Osteoblast (primary cell): ENCODE measurements at places on chromosomes 11 and 22. TPM values are rescaled to one million over a fixed set of nuclear protein-coding genes. Genes with fewer than 3 reads are reported as not detected.
A peak's percentile ranks its signal among the peaks of the same experiment; 100 is the strongest.

GRCh38 chr11:69641681-69642548 is 959 bp downstream of the CCND1 start:
- DNase-seq, result peak; percentile 88

DNA sequence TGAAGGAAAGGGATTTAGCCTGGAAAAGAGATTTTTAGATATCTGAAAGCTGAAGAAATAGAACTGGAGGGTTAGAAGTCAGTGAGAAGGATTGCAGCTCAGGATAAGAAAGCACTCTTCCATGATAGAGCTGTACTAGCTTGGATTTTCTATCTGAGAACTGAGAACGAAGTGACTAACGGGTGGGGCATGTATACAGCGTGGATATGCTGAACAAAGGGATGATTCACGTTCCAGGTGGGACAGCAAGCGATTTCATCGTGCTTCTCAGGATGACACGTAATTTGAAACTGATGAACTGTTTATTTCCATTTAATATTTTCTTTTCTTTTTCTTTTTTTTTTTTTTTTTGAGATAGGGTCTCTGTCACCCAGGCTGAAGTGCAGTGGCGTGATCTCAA is 53.0 kb downstream of the GRAMD1B start:
- DNase-seq, result no peak

DNA sequence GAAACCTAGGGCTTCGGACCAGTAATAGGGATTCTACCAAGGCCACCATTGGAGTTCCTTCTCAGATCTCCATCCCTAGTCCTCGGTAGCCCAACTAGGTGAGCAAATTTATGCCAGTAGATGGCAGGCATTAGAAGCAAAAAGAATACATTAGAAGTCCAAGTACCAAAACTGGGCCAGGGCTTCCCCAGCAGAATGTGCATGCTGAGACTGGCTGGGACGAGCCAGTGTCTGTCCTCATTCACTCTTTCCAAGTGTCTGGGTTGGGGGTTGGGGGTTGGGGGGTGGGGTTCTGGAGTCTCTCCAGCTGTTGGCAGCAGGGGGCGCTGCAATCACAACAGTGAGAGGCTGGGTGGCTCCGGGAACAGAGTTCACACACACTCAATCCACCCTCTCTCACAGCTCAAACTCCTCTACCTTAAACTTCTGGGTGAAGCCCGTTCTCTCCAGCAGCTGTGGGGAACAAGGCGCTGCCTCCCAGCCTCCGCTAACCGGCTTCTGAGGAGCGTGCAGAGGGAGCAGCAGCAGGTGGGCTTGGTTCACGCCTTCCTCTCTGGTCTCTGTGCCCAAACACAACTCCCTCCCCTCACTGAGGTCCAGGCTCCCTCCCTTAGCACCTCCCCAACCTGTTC is 57.5 kb downstream of the BTG4 start:
- DNase-seq, result peak; percentile 94

The CCDC117 gene
- total RNA-seq, result 25.9 and 28.6 TPM in 2 replicates

The KRTAP5-1 gene
- not detected in 2 replicates for total RNA-seq

DNA sequence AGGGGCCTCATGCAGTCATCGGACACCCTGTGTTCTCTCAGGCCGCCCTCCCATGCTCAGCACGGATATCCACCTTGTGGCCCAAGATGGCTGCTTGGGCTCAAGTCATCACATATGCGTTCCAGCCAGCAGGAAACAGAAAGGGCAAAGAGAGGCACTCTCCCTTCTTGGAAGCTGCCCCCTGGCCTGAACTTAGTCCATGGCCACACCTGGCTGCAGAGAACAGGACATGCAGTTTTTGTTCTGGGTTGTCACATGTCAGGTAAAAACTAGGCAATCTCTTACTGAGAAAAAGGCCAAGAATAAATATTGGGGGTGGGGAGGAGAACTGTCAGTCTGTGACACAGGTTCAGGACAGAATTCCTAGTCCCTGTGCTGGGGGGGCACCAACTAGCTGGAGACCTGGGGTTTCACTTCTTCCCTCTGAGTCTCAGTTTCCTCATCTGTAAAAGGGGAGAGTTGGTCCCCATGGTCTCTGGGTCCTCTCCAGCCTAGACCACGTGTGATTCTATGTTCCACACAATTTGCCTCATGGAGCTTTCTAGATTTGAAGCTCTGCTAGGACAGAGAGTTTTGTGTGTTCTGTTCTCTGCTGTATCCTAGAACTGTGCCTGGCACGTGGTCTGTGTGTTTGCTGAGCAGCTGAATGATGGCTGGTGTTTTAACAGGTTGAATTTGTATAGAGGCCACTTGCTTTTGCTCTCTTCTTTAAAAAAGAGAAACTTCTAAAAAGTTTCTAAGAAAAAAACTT is 107.2 kb upstream of the ANO1 start:
- peak; percentile 58 for DNase-seq

The IGF2 gene
- 53.9 and 68.8 TPM in 2 replicates for total RNA-seq

The OR8D4 gene
- total RNA-seq, result under 0.01 TPM in 2 replicates

DNA sequence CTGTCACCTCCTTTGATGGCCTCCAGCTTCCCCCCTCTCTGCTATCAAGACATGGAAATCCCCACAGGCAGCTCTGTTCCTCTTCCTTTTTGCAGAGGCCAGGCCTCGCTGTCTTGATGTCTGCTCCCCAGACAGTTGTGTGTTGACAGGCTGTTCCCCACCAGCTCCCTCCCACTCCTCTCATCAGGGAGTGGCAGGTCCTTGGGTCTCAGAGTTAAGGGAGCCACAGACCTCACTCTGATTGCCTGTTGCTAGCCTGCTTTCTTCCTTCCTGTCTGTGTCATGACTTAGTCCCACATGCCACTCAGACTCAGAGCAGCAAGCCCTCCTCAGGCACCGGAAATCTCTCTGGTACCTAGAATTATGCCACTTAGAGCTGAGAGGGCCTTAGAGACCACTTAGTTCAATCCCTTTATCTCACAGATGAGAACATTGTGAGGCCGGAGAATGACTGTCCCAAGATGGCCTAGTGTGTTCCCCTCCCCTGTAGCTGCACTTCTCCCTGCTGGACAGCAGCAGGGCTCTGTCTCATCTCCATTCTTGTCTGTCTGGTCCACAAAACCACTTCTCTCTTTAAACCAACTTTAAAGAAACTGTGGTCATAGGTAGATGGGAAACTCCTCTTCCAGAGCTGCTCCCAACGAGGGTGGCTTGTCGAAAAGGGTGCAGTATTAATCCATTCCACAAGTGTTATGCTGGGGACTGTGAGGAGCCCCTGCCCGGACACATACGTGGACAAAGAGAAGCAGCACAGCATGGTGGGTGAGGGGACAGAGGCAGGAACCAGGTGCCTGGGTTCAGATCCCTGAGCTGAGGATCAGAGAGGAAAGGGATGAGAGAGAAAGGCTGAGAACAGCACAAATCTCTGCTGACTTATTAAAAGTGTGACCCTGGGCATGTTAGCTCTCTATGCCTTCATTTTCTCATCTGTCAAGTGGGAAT is 4.2 kb downstream of the AMPD3 start:
- no peak for DNase-seq

The C1QTNF4 gene
- 0.36 TPM in 1 of 2 replicates, not detected in the other for total RNA-seq

The PGA3 gene
- not detected in 2 replicates for total RNA-seq
